NCI-H460 (cell line): ENCODE measurements at places on chromosomes 4 and X.
A peak's percentile ranks its signal among the peaks of the same experiment; 100 is the strongest.

DNA sequence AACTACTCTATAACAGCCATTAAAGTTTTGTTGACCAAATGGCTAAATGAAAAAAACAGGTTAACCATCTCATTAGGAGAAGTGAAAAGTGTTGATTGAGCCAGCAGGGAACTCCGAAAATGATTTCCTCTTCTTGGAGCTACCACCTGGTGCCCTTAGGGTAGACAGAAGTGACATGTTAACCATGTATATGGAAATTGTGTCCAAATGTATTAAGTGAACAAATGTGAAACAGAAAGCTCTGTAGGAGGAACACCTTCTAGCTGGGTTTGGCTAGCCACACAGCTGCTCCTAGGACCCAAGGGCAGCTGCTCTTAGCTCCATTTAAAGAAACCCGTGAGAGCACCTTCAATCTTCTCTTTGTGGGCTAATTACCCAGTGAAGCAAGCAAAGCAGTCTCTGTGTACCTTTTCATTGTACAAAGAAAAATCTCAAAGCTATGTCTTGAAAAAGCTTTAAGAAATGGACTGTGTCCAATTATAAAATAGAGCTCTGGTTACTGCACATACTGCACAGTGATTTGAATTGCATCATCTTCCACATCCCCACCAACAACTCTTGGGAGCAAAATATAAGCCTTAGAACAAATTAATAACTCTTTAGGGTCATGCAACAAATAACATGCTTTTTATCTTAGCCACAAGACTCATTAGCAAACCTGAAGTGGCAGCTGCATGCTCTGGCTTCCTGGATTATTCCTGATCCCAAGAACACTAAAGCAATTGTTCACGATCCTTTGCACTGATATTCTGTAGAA, 59.2 kb upstream of the PARM1 start:
- DNase-seq, result no peak

DNA sequence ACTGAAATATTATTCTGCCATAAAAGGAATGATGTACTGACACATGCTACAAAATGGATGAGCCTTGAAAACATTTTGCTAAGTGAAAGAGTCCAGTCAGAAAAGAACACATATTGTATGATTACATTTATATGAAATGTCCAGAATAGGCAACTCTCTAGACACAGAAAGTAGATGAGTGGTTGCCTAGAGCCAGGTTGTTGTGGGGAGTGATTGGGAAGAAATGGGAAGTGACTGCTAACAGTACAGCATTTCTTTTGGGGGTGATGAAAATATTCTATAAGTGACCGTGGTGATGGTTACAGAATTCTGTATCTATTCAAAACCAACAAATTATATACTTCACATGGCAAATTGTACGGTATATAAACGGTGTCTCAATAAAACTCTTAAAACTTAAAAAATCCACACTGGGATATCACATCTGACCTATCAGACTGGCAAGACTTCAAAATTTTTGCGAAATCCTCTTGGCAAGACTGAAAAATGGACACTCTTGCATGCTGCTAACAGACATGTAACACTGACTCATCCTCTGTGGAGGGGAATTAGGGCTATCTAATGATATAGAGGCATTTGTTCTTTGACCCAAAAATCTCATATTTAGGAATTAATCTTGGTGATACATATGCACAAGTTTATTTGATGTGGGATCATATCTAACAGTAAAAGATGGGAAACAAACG, 71.8 kb downstream of the FAM13A start:
- DNase-seq, result no peak

GRCh38 chr4:156672492-156673305, 298.9 kb downstream of the PDGFC start:
- no peak for DNase-seq

GRCh38 chr4:57037982-57038604, 59.4 kb downstream of the POLR2B start:
- peak; percentile 46 for DNase-seq

GRCh38 chr4:925771-926500, 6.2 kb downstream of the GAK start:
- no peak for DNase-seq

DNA sequence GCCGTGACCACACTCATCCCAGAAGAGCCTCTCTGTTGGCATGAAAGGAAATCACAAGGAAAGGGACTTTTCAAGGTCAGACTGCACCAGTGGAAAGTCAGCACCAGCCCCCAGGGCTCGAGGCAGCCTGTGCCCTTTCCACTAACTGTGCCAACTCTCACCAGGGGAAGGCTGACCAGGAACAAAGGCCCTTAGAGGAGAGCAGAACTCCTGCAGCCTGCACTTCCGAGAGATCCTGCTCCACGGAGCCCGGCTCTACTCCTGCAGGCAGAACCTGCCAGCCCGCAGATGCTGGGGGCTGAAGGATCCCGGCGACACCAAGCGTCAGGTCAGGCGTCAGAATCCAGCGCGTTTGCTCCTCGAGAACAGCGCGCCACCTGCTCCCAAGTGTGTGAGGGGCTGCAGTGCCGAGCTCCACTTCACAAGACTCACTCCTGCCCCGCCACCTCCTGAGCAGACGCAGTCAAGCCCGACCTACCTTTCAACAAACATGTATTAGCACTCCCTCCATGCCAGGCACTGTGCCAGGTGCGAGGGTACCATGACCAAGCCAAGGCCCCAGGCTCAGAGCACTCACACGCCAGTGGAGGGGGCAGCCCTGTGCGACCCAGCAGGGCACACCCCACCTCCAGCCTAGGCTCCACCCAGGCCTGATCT, 13.6 kb upstream of the HELT start:
- no peak for DNase-seq

- no peak for DNase-seq
Measured at GRCh38 chr4:172517391-172517790, 651.2 kb upstream of the GALNT7 start.

- DNase-seq, result peak; percentile 14
Measured at GRCh38 chrX:75603833-75604232, 81.0 kb upstream of the ZDHHC15 start.

DNA sequence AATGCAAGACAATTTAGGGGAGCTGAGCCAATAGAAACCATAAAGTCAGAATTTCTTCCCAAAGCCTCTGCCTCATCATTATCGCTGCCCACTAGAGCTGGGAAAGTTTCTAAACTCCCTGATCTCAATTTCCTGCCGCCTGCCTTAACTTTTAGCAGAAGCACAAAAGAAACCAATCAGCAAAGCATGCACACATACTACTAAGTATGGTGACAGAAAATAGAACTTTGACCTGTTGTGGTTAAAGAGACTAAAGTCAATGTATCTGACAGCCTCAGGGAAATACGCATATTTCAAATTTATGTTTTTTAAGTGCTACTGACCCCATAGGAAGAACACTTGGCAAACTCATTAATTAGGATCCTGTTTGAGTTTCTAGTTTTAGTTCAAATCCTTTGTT, 10.1 kb downstream of the STK26 start:
- DNase-seq, result no peak

- DNase-seq, result no peak
Measured at GRCh38 chr4:165992283-165992682, 119.2 kb downstream of the TLL1 start.

DNA sequence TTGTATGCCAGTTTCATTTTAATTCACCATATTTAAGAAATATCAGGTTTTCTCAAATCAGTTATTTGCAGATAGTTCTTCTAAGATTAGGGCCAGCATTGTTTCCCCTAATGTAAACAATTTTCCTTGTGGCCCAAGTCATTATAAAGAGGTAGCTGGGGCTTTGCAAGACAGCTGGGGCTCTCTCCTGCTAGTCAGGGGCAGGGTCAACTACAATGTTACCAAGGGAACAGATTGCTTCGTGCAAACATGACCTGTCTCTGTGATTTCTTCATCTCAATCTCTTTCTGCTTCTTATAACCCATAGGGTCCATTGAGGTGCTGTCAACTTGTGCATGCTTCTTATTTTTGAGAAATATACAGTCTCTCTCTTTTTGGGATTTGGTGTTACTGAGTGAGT, 12.1 kb downstream of the ARMCX6 start:
- DNase-seq, result no peak

DNA sequence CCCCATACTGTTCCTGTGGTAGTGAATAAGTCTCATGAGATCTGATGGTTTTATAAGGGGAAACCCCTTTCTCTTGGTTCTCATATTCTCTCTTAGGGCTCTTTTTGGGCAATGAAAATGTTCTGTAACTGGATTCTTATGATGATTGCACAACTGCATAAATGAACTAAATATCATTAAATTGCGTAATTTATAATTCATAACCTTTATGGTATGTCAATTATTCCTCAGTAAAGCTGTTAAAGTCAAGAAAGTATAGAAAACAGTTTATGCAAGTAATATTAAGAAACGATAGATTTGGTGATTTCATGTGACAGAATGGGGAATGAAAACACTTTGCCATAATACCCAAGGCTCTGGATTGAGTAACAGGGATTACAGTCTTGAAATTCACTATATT, 33.5 kb upstream of the SPANXD start:
- no peak for DNase-seq

DNA sequence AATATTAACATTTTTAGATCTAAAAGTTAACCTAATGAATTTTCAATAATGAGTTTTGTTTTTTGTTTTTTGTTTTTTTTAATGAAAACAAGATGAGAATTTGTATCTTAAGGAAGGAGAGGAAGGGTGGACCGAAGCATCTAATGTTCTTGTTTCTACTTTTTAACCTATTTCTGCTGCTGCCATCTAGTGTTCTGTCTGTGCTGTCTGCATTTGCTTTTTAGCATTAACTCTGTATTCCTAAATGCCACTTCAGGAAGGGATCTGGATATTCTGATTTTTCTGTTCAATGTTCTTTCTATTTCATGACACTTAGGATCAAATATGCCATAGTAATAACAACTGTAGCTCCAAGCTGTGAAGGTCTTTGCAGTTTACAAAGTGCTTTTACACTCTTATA, 161.7 kb downstream of the BRWD3 start:
- no peak for DNase-seq

GRCh38 chr4:76307660-76308014, 1.1 kb downstream of the STBD1 start:
- DNase-seq, result no peak

GRCh38 chr4:117640836-117641235, 393.4 kb upstream of the NDST3 start:
- no peak for DNase-seq

DNA sequence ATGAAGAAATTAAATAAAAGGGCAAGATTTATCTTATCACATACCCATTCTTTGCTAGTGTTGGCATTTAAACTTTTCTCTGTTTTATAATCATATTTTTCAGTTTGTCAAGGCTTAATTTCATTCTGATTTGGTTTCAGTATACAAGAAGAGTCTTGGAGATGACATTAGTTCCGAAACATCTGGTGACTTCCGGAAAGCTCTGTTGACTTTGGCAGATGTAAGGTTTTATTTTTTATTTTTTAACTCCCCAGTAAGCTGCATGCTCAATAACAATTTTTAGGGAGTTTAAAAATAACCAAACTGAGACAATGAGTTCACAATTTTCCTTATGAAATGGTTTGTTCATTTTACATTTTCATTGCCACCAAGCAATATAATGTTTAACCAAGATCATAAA, 39.8 kb downstream of the ANXA3 start:
- no peak for DNase-seq

DNA sequence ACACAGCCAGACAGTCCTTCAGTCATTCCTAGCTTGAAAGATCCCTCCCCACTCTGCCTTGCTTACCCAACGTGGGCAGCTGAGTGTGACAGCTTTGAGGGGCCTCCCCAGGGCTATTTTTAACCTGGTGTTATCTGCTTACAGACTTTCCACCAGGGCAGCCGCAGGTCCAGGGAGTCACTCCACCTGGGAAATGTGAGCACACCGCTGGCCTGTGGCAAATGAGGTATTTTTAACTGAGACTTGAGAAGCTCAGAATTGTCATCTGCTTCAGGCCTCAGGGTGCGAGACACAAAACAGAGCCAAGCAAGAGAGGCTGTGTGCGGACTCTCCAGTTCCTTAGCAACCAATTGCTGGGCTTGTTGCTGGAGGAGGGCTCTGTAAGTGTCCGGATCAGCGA, 13.0 kb downstream of the CORIN start:
- DNase-seq, result no peak

DNA sequence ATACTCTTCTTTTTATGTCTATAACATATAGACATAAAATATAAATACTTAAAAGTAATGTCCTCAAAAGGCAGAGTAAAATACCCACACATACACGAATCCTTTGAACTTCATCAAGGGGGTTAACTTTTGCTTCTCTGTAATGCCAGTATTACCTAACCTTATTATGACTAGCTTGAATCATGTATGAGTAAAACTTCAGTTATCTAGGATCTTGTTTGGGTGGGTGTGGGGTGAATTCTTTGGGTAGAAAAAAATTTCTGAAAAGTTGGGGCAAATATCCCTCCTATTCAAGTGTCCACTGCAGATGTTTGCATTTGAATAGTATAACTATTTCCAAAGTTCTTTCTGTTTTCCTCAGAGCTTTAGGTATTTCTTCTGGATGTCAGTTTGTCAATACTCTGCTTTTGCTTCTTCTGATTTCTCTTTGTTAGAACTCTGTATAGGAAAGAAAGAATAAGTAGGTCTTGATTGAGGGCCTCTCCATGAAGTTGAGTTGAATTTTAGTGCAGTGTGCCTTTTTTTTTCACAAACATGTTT, 173.8 kb downstream of the ADGRL3 start:
- no peak for DNase-seq
